ENCODE measurements at places on chromosomes 2 and 18.

DNA sequence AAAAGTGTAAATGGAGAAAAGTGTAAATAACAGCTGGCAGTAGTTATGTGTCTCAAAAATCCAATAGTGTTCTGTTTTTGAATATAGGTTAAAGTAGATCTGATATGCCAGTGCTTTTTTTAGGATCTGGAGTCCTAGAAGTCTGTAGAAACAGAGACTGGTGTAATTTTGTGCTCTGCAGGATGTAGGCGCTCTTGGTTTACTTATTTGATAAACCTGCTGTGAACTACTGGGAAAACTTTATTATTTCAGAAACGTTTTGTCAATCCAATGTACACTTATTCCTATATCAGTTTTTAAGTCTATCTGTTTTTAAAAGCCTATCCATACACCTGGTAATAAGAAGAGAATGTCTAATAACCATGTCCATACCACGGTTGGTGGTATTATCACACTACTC, 530.8 kb upstream of the ZNF804A start:
- DNase-seq, result no peak

DNA sequence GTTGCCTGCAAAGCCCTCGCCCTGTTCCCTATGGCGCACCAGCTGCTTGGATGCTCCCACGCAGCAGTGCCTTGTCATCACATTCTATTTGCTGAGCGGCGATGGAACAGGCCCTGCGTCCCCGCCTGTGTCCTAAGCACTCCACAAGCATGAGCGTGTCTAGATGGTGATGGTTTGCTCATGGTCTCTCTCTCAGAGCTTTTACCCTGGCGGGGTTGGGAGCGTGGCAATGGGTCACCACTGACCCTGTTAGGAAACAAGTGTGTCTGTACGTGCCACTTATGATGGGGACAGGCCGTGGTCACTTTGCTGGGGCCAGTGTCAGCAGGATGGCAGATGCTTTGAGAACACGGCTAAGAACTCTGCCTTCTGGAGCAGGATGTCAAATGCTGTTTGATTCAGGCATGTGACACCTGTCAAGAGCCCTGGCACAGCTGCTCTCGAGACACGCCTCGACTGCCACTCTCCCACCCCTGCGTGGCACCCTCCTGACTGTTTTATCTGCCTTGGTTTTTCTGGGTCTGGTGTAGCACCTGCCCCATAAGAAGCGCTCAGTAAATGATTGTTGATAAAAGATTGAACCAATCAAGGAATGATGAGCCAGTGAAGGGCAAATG, 44.2 kb downstream of the RRM2 start:
- no peak for DNase-seq

GRCh38 chr2:222693837-222694236, 22.4 kb downstream of the MOGAT1 start:
- DNase-seq, result no peak

DNA sequence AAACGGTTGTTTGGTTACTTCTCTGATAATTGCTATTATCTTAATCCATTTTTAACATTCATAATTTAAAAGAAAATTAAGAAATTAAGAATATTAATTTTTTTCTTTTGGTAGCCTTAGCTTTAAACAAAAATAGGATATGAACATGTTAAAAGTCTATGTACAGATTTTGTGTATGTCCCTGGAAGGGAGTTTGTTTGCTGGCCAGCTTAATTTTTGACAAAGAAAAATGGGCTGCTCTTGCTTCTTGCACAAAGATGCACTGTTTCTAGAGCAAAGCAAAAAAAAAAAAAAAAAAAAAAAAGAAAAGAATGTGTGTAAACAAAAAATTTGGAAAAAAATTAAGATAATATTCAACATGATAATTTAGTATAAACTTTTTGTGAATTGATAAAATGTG, 1.3 kb downstream of the RFTN2 start:
- DNase-seq, result no peak

Data from stimulated activated CD8-positive, alpha-beta memory T cell treated with anti-CD3 and anti-CD28 coated beads, Interleukin-4, amount 100 ng/mL, for 24 hours (primary cell).